ENCODE measurements at places on chromosomes 3 and 15.
A peak's percentile ranks its signal among the peaks of the same experiment; 100 is the strongest.

DNA sequence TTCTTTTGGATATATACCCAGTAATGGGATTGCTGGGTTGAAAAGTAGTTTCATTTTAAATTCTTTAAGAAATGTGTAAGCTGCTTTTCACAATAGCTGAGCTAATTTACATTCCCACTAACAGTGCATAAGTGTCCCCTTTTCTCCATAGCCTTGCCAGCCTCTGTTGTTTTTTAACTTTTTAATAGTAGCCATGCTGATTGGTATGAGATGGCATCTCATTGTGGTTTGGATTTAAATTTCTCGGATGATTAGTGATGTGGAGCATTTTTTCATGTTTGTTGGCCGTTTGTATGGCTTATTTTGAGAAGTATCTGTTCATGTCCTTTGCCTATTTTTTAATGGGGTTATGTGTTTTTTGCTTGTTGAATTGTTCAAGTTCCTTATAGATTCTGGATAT is 444.3 kb upstream of the ATP11B start:
- no peak for DNase-seq

- DNase-seq: no peak
Measured at GRCh38 chr3:152508705-152509104, 240.0 kb downstream of the MBNL1 start.

GRCh38 chr15:28881170-28881569 is 4.6 kb upstream of the APBA2 start:
- DNase-seq: no peak

DNA sequence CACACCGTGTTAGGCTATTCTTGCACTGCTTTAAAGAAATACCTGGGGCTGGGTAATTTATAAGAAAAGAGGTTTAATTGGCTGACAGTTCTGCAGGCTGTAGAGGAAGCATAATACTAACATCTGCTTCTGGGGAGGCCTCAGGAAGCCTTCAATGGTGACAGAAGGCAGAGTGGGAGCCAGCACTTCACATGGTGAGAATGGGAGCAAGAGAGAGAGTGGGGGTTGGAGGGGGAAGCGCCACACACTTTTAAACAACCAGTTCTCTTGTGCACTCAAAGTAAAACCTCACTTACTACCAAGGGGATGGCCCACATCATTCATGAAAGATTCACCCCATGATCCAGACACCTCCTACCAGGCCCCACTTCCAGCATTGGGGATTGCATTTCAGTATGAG is 181.1 kb downstream of the APBA2 start:
- DNase-seq: no peak

- no peak for DNase-seq
Measured at GRCh38 chr15:66496951-66497501, 536 bp downstream of the SNAPC5 start.

DNA sequence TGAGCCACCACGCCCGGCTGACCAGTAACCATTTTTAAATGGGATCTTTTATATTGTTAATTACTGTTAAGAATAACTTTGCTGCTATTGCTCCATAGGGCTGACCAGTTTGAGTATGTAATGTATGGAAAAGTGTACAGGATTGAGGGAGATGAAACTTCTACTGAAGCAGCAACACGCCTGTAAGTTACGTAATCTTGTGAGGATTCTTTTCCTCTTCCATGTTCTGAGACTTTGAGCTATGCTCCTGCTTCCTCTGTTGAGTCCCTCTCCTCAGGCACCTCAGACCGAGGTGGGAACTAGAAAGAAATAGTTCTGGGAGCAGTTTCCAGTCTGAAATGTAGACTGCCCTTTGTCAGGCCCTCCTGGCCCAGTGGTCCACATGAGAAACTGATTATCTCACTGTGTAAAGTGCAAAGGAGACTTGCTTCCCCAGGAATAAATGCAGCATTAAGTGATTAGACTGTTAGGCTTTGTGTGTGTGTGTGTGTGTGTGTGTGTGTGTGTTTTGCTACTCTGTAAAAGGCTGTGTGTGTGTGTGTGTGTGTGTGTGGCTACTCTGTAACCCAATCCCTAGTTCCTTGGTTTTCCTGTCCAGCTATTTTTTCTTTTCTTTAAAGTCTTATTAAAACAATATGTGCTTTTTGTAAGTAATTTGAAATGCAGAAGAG is 5.2 kb downstream of the POLR2H start:
- DNase-seq: no peak

DNA sequence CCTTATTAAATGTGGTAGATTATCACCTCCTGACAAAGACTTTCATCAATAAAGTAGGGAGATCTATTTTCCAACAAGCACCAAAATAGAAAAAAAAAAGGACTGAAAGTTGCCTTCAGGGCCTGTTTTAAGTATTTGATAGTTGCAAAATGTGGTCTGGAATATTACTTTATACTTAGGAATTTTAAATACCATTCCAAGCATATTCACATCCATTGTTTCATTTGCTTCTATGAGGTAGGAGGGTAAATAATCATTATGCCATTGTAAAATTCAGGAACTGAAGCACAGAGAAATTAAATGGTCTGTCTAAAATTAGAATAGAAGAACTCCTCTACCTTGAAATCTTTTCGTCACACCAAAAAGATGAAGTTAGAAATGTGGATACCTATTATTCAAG is 110.0 kb downstream of the TMCC1 start:
- no peak for DNase-seq

- DNase-seq: no peak
Measured at GRCh38 chr3:18062657-18063025, 320.2 kb upstream of the TBC1D5 start.

- no peak for DNase-seq
Measured at GRCh38 chr15:82371656-82372055, 22.4 kb upstream of the GOLGA6L10 start.

- DNase-seq: no peak
Measured at GRCh38 chr3:127692501-127693335, 20.0 kb downstream of the ABTB1 start.

DNA sequence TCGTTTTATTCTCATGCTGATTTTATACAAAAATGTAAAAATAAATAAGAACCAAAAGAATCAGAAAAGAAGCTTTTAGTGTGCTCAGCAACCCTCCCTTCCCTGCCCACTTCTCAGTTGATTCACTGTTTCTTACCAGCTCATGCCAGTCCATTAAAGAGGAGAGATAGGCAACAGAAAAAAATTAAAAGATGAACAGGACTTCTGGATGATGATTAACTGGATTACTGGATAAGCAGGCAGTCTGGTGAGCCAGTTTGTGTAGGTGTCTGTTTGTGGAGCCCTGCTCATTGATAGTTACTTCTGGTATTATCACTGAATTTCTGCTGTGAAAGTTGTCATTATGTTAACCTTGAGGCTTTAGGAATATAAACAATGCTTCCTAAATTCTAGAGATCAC is 15.1 kb upstream of the GPR171 start:
- DNase-seq: no peak

DNA sequence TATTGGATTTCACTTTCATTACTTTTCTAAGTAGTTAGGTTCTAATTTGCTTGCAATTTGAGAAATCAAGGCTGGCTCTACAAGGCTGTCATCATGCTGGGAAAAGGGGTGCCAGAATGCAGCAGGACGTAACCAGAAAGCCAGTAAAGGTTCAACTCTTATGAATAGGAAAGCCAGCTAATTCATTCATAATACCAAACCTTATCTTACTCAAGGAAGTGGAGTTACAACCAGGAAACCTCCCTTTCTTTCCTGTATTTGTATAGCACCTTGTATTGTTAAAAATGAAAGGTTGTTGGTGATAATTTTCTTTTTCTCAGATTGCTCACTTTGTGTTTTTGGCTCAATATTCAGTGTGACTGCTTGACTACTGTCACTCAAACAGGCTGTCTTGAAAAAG is 109.4 kb downstream of the FILIP1L start:
- DNase-seq: no peak

DNA sequence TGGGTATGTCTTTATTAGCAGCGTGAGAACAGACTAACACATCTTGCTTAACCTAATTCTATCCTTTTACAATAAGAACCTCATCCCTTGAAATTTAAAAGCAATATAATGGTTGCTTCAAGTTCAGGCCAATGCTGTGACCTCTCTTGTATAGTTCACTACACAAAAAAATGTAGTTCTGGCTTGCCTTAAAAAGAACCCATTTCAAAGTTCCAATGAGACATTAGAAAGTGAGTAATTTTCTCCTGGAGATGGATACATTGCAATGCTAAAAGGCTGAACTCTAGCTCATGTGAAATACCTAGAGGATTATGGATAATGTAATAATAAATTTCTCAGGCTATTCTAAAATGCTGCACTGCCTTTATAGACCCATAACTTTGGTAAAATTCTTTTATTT is 47.8 kb downstream of the ATP13A4 start:
- DNase-seq: no peak

DNA sequence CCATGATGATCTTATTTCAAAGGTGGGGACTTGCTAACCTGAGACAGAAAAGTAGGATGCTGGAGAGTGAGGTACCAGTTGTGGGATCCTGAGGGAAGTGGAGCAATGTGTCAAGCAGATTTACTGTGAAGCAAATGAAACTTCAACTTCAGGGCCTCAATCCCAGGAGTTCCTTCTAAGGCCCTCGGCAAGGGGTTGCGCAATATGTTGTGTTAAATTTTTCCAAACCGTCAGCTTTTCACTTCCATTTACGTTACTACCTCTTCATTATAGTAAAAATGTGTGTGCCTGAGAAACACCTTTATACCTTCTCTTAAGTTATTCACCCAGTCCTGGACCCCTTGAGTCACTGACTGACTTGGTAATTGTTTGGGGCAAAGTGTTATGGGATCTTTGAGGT is 42.5 kb upstream of the KCNH8 start:
- DNase-seq: no peak

- no peak for DNase-seq
Measured at GRCh38 chr15:68152342-68152741, 52.8 kb downstream of the CALML4 start.

DNA sequence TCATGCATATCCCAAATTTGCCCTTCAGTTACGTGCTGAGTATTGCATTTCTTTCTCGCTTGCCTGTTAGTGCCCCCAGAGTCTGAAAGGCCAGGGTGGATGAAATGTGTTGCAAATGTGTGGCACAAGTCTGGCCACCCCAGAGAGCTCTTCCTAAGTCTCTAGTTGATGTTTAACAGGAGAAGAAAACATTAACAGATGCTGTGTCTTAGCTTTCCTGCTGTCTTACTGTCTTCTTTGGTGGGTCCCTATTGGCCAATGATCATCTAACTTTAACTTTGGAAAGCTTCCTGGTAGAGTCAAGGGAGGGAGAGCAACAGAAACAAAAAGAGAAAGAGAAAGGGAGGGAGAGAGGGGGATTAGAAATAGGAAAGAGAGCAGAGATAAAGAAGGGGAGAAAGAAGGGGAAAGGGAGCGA is 76.7 kb upstream of the P3H2 start:
- no peak for DNase-seq

DNA sequence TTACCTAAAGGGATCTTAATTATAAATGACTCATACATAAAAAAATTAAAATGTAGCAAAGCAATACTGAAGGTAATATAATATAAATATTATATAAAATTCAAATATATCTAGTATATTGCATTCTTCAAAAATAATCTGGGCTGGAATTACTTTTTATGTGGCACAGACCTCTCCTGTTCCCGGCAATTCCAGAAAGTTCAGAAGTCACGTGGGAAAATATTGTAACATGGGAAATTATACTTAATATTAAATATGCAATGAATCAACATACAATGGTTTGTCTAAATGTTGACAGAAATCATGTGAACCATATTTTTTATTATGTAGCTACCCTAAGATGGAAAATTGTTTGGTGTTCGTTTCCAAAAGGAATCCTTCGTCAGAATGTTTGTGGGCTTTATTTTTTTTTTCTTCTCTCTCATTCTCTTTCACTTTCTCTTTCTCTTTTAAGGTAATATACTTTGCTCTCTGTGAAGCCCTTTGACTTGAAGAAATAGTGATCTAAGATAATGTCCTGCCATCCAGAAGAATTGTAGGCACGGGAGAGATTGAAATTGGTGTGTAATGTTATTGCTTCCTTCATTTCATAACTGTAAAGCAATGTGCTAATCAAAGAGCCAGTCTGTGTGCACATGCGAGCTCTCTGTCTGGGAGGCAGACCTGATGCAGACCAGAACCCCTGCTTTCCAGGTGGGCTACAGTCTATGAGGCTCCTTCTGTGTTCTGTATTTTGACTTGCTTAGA is 559.4 kb downstream of the NR2F2 start:
- DNase-seq: no peak

- DNase-seq: no peak
Measured at GRCh38 chr3:32843510-32844321, 25.9 kb downstream of the TRIM71 start.

DNA sequence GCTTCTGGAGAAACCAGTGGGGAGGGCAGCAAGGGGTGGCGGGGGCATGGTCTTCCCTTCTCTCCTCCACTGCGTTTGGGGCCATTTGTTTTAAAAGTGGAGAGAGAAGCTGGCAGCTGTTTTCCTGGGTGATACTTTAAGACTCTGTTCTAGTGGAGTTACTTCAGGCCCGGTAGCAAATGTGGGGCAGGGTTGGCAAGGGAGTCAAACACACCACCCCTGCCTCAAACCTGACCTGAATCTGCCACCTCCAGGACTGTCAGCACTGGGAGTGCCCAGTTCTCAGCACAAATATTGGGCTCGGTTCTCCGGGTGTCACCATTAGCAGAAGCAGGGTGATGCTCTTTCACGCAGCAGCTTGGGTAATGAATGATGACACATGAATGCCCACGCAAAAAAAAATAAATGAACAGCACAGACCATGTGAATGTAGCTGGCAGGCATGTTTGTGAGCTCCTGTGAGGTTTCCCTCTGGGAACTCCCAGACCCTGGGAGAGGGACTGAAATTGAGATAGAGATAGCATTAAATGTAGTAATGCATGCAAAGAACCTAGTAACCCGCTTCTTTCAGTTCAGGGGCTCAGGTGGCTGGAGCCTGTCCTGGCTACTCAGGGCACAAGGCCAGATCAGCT is 424.0 kb downstream of the MCTP2 start:
- DNase-seq: no peak

- peak; percentile 71 for DNase-seq
Measured at GRCh38 chr15:44710236-44711095, 657 bp downstream of the PATL2 start.

DNA sequence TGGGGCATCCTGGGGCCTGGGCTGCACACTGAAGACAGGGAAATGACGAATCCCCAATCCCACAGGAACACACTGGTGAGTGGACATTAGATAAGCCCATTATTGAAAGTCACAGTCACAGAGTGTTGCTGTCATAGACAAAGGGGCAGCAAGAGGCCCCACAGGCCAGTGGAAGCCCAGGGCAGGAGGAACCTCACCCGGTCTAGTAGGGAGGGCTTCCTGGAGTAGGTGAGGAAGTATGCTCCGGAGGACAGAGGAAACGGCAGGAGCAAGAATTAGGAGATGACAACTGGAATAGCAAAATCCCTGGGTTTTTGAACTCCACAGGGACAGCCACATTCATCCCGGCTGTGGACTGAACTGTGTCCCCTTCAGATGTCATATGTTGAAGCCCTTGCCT is 101.2 kb downstream of the TPRA1 start:
- DNase-seq: no peak

GRCh38 chr3:194880940-194881925 is 195.6 kb downstream of the FAM43A start:
- DNase-seq: no peak

- DNase-seq: no peak
Measured at GRCh38 chr3:36890261-36890660, 54.6 kb downstream of the TRANK1 start.

GRCh38 chr3:154137036-154137435 is 15.8 kb downstream of the ARHGEF26 start:
- no peak for DNase-seq

- no peak for DNase-seq
Measured at GRCh38 chr3:41598402-41599126, 363.3 kb downstream of the ULK4 start.

All from activated CD4-positive, alpha-beta T cell treated with anti-CD3 and anti-CD28 coated beads, Interleukin-10, Interleukin-2, amounts not matched to agents 100 ng/mL and 50 ng/mL, durations not matched to agents 16 hours and 8 hours (primary cell).